ENCODE measurements at places on chromosomes 7 and 10.

DNA sequence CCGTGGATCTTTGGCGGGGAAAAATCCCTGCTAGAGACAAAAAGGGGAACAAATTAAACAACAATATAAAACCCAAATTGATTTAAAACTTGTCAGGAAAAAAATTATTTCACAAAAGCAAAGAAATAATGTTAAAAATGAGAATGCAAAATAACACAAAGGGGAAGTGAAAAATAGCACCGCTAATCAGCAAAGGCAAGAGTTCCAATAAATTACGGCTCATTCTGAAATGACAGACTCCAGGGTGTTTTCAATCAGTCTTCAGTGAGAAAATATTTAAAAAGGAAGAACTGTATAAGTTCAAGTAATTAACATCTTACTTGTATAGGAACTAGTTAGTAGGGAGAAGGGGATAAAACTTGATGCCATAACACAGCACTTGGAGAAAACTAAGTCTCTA lies 336.8 kb downstream of the LRRTM3 start:
- DNase-seq: no peak

- DNase-seq: no peak
Observed at GRCh38 chr7:31497516-31497915, 16.4 kb upstream of the ITPRID1 start.

- DNase-seq: no peak
Observed at GRCh38 chr7:155289107-155289506, 8.6 kb upstream of the INSIG1 start.

DNA sequence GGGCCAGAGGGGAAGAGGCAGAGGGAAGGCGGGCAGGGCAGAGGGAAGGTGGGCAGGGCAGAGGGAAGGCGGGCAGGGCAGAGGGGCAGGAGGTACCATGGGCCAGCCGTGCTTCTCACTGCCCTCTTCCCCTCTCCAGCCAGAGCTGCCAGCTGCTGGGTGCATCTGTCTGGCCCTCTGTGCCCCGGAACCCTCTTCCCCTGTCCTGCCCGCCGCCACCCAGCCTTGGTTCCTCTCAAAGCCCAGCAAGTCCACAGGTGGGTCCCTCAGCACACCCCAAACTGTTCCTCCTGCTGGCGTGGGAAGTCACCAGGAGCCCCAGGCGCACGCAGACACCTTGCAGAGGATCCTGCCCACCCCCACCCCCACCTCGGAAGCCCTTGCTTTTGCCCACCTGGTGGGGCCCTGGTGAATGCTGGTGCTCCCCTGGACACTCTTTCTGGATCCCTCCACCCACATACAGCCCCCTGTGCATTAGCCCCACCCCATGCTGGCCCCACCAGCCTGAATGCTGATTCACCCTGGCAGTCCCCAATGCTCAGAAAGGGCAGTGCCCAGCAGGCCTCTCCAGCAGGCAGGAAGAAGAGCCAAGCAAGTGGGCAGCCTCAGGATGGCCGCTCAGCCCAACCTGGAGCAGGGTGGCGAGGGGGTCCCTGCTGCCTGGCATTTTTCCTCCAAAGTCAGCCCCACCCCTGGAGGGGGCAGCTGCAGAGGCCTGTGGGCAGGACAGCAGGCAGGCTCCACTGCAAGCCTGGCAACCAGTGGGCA lies 1.9 kb upstream of the PWWP2B start:
- DNase-seq: no peak

DNA sequence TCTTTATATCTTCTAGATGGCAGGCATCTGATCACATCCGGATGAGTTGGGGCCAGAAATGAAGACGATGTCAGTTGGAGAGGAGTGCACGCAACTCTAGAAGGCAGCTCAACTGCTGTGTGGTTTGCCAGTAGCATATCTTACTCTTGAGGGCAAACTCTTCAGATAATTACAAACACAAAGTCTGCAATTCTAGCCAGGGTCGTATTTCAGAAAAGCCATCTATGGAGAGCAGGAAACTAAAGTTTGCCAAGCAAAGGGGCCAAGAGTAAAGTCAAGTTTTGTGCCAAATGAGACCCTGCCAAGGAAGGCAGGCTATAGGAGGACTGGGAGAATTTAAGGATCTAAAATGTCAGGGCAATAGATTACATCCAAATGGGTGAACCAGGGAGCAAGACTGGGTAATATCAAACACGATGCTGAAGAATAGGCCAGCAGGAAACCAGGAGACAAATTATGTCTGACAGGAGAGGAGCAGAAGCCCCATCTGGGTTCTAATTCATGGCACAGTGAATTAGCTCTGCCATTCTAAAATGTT lies 312.5 kb upstream of the SEMA3C start:
- no peak for DNase-seq

GRCh38 chr7:388023-388960 lies 98.3 kb downstream of the FOXL3 start:
- DNase-seq: no peak

- no peak for DNase-seq
Observed at GRCh38 chr10:11782793-11783557, 40.2 kb upstream of the PROSER2 start.

DNA sequence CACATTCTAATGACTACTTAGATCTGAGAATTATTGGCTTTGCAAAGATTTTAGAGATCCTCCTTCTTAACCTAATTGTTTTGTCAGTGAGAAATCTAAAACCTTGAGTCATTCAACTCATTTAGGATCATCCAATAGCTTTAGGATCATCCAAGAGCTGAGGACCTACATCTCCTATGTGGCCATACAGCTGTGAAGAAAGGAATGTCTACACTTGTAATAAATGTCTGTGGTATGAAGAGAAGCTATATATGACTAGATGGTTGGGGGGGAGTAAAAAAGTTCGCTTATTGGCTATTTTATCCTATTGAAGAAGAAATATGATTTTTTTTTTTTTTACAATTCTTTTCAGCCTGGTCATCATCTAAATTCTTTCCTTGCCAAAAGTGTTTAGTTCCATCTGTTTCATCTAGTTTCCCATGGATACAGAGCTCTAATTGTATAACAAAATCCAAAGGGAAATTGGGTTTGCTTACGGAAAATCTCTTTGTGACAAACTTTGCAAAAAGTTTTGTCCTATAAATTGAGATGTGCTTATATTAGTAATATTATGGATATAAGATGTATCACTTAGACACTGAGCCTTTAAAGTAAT lies 196.7 kb downstream of the PRKG1 start:
- no peak for DNase-seq

- DNase-seq: no peak
Observed at GRCh38 chr10:7025296-7025695, 385.5 kb downstream of the SFMBT2 start.

- DNase-seq: no peak
Observed at GRCh38 chr7:116742641-116743040, 70.6 kb downstream of the MET start.

- no peak for DNase-seq
Observed at GRCh38 chr7:140596519-140597427, 43.8 kb downstream of the DENND2A start.

DNA sequence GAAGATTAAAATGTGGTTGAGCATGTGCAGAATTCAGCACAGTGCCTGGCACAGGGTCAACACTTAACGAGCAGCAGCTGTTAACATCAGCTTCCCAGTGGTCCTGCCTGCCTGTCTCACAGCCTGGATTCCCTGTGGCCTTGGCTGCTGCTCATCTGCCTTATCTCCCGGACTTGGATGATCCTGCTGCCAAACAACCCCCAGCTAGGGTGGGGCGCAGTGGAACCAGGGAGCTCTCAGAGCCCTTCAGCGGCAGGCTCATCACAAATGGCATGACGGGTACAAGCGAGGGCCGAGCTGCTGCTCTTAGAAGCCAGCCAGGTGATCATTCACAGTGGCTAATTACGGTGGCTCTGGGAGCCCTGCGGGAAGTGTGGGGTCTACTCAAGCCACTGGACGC lies 13.0 kb upstream of the SMARCD3 start:
- no peak for DNase-seq

GRCh38 chr7:98733036-98733435 lies 116.0 kb downstream of the NPTX2 start:
- DNase-seq: peak; percentile 36

DNA sequence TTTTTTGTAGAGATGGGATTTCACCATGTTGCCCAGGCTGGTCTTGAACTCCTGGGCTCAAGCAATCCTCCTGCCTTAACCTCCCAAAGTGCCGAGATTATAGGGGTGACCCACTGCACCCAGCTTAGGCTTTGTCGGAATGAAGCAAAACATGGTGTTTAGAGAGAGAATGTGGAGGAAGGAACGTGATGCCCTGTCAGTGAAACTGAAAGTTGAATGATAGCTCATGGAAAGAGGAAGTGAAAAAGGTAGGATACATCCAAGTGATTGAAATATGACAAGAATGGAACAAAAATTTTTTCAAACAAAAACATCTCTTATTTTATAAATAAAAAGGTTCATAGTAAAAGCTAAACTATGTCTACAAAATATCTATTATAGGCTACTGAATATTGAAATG lies 5.9 kb downstream of the AKAP9 start:
- DNase-seq: no peak

- DNase-seq: no peak
Observed at GRCh38 chr7:54394834-54395233, 147.3 kb upstream of the VSTM2A start.

- DNase-seq: no peak
Observed at GRCh38 chr10:71158902-71159301, 53.5 kb upstream of the UNC5B start.

- DNase-seq: no peak
Observed at GRCh38 chr10:118569241-118569881, 26.1 kb downstream of the PRLHR start.

DNA sequence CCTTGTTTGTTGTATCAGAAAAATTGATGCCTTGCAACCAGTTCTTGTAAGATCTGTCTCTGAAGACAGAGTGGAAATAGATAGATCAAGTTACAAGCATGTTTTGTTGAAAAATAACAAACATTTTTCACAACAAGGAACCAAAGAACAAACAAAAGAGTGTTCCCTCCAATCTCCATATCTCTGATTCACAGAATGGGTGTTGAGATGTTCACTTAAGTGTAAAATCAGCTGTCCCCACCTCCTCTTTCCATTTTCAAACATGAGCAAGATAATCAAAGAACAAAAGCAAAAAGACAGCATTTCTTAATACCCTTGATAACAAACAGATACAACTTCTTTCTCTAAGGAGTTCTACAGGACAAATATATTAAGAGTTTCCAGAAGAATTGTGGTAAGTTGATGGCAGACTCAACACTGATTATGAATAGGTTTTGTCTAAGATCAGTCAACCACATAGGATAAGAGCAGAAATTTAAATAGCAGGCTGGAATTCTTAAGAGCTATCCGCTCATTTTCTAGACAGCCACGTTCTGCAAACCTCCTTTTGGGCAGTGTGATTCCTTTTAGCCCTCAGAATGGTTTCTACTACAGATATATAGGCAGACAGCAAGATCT lies 970.9 kb upstream of the AUTS2 start:
- DNase-seq: no peak

GRCh38 chr10:74175510-74176379 lies 24.7 kb downstream of the ADK start:
- no peak for DNase-seq

All from activated naive CD4-positive, alpha-beta T cell treated with anti-CD3 and anti-CD28 coated beads, Interleukin-2, amount 50 U/mL, for 16 hours (primary cell).